ENCODE measurements at places on chromosomes 2 and 18.

- no peak for DNase-seq
These were observed 45.4 kb downstream of the ST8SIA5 start for GRCh38 chr18:46711444-46711863.

- no peak for DNase-seq
These were observed 1.2 kb upstream of the ME2 start for GRCh38 chr18:50877545-50878265.

GRCh38 chr2:187079901-187080300 lies 230.9 kb upstream of the ZSWIM2 start:
- DNase-seq = no peak

GRCh38 chr18:26504831-26505230 lies 43.5 kb downstream of the KCTD1 start:
- no peak for DNase-seq

GRCh38 chr2:224042191-224042696 lies 3.2 kb upstream of the SERPINE2 start:
- DNase-seq = no peak

- no peak for DNase-seq
These were observed 339.9 kb upstream of the SOX11 start for GRCh38 chr2:5352286-5352685.
